Fibroblast of villous mesenchyme (primary cell): ENCODE measurements at places on chromosomes 5 and 9. TPM values are rescaled to one million over a fixed set of nuclear protein-coding genes. Genes with fewer than 3 reads are reported as not detected.

CTSV gene
- total RNA-seq = 0.32 and 0.43 TPM in 2 replicates

TAS2R1 gene
- total RNA-seq = 0.32 and 0.43 TPM in 2 replicates

DNA sequence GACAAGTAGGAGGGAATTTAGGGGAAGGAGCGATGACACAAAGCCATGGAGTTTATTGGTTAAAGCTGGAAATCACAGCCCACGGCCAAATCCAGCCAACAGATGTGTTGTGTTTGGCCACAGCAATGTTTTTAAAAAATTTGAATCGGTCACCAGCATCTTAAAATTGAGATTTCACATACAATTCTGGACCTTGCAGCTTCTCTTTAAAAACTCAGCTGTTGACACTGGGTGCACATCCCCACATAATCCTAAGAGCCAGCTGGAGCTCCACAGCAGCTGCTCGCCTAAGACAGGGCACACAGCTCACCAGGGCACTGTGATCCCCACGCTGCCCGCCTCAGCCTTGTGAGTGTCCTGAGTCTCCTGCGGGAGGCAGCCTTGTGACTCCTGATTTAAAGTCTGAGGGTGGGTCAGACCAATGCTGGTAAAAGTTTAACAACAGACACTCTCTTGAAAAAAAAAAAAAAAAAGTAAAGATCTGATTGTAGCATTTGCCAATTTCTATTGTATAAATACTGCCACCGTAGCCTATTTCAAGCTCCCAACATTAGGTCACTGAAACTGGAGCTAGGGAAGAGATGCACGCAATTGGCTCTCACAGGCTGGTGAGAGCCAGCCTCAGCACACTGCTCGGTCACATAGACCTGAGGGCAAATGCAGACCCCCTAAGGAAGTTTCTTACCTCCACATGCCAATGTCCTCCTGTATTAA is 124.8 kb downstream of the HSD17B3 start:
- no peak for DNase-seq

- no peak for DNase-seq
Measured at GRCh38 chr9:93884808-93885207, 70.3 kb downstream of the BARX1 start.

DNA sequence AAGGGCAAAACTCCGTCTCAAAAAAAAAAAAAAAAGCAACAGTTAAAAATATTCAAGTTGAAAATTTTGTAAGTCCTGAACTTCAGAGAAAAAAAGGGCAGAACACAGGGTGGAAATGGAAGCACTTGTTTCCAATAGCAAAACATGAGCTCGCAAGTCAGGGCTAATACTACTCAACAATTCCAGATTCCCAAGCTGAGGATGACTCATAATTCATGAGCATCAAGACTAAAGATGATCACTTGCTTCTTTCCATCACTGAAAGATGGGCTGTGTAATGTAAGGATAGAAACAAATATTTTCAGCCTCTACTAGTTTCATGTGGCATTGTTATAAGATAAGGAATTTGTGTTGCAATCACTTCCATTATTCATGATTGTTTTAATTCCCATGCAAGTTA is 33.5 kb upstream of the FST start:
- no peak for DNase-seq

- DNase-seq = no peak
Measured at GRCh38 chr5:132425975-132426524, 56.5 kb downstream of the SLC22A5 start.

- DNase-seq = peak; percentile 61
Measured at GRCh38 chr5:151680944-151681427, 5.7 kb downstream of the SPARC start.

DNA sequence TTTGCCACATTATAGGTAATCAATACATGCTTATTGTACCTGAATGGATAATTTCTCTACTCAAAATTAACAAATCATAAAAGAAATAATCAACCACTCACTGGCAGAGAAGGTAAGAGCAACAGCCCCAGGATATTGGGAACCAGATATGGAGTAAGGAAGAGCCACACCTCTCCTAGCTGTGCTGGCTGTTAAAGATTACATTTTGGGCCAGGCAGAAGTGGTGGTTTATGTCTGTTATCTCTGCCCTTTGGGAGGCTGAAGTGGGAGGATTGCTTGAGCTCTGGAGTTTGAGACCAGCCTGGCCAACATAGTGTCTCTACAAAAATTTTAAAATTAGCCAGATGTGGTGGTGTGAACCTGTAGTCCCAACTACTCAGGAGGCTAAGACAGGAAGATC is 56.4 kb downstream of the BHMT start:
- DNase-seq = no peak

DNA sequence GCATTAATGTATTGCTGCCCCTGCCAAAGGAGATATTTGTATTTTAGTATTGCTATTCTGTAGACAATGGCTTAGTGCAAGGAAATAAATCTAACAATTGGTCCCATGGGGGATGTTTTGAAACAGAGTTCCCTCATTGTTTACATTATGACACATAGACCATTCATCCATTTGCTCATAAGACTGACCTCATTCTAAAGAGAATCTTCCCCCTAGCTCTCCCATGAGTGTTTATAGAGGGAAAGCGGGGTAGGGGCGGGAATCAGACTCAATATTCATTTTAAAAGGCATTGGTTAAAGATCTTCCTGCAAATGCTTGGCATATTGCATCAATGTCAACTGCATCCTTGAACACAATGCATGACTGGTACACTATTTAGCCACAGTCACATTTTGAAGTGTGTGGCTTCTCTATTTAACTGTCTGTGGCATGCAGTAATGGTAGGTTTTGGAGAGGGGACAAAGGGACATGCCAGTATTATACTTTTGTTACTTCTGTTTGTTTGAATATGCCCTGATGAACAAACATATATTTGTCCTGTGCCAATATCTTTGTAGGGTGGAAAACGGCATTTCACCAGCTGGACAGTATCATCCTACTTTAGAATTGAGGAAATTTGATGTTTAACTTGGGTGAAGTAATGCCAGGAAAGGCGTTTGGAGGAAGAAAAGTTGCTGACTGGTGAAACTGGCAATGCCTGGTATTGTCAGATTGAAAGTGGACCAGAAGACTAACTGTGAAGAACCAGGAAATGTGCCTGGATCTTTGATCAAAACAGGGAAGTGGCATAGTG is 84.1 kb upstream of the MEGF10 start:
- DNase-seq = peak; percentile 68

GRCh38 chr5:76601470-76601869 is 21.7 kb downstream of the F2RL2 start:
- peak; percentile 78 for DNase-seq

DNA sequence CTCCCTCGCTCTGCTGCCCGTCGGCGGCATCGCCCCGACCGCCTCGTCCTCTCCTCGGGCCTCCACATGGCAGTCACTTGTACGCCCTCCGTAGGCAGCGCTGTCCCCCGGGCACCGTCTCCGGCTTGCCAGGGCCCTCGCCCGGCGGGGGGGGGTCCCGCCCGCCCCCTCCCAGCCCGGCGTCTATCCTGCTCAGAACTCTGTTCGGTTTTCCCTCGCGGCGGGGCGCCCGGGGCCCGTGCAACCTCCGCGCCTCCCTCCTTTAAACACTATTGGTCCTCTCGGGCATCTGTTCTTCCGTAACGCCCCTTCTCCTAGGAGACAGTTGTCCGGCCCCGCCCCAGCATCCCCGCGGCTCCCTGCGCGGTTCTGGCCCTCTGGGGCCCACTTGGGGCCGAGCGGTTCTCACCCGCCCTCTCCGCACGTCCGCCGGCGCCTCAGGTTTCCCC is 831 bp downstream of the ODF2 start:
- peak; percentile 78 for DNase-seq
